Right renal cortex interstitium (tissue), 3 donors: ENCODE measurements at places on chromosomes 13 and 19. TPM values are rescaled to one million over a fixed set of nuclear protein-coding genes. Genes with fewer than 3 reads are reported as not detected.

DNA sequence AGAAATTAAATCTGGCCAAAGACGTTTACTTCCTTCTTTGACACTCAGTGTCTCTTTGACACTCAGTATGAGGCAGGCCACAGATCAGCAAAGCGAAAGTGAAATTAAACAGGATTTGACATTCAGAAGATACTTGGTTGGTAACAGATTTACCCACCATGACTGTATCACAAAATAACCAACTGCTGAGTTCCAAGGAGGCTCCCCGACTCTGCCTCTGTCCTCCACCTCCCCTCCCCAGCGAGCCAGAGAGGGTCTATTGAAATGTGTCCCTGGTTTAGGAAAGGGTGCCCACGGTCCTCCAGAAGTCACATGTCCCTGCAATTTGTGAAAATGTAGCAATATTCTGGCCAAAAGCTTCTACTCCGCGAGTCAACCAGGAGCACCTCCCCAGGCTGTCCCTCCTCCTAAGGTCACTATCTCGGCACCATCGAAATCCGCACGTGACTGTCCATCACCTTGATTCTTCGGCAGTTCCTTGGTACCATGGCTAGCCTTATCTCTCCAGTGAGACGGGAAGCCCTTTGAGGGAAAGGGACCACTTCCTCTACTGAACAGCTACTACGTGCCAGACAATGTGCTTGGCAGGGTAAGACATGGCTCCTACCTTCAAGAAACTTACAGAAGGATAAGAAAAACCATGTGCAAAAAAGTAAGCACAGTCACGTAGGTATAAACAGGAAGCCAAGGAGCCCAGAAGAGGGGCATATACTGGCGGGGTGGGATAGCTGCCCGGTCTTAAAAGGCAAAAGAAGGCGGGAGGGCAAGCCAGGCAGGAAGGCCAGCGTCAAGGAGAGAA is 1.5 kb downstream of the N4BP2L1 start:
- no peak for DNase-seq

GRCh38 chr13:47166336-47166735 is 269.5 kb upstream of the HTR2A start:
- DNase-seq = no peak

- no peak for DNase-seq
Observed at GRCh38 chr13:45811891-45812694, 39.5 kb downstream of the SIAH3 start.

GRCh38 chr13:79847882-79848592 is 367.1 kb downstream of the NDFIP2 start:
- DNase-seq = no peak

DNA sequence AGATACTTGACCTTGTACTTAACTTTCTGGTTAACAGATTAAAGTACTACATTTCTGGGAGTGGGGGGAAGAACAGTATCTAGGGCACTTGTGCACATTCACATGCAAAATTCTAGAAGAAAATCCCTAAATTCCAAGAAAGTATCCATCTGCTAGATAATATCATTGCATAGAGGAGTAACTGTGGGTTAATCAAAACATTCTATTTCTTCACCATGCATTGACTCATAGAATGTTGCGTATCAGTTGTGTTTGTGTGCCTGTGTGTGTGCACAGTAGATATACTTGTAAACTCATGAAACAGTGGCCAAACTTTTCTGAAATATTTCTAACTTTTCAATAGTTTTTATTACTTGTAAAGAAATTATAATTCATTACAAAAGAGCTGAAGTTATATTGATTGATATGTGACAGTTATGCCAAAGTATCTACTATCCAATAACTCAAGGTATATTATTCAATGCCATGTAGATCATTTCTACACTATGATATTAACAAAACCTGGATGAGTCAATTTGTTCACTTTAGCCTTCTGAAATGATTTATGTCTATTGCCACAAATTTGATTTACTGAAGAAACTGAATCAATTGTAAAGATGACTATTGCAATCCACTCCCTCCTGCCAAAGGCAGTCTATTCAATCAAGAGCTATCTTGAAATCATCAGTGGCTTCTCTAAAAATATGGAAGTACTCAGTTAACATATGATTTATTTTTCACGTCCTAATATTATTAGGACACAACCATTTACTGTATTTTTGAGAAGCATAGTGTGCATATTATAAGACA is 756.7 kb upstream of the ARGLU1 start:
- DNase-seq = no peak

DNA sequence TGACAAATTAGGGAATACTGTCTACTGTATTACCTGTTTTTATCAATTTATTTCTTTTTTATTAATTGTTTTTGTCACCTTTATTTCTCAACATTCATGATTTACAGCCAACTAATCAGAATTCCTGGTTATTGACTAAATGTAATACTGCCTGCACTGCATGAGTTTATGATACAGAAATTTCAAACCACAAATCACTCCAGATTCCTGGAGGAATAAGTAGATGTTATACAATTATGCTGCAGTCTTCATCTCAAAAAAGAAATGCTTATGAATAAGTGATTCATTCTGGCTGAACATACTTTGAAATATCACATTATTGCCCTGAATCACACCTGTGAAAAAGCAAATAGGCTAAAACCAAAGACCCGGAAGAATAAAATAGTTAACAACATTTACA is 249.7 kb downstream of the DACH1 start:
- no peak for DNase-seq

GRCh38 chr13:98454389-98454881 is 122.5 kb downstream of the STK24 start:
- no peak for DNase-seq

DNA sequence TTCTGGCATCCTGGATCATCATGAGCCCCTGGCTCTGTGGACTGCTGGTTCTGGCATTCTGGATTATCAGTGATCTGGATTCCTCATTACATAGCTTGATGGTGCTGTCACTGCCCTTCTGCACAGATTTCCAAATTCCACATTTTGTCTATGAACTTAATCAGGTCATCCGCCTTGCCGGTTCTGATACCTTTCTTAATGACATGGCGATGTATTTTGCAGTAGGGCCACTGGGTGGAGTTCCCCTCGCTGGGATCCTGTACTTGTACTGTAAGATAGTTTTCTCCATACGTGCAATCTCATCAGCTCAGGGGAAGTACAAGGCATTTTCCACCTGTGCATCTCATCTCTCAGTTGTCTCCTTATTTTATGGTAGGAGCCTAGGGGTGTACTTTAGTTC is 24.4 kb upstream of the OR7C2 start:
- DNase-seq = no peak

DNA sequence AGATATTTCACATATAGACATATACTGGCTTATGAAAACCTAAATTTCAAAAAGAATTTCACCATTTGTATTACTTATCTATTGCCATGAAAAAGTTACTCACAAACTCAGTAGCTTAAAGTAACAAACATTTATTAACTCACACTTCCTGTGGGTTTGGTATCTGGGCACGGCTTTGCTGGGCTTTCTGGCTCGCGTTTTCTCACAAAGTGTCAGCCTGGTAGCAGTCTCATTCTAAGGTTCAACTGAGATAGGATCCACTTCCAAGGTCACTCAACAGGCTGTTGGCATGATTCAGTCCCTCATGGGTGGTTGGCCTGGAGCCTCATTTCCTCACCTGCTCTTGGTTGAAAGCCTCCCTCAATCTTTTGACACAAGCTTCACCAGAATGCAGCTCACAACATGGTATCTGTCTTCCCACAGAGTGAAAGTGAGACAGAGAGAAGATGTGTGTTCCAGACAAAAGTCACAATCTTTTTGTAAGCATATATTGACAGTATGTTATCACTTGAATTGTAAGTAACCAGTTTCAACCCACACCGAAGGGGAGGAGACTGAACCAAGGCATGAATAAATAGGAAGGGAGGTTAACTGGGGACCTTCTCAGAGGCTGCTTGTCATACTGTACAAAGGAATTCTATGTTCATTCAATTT is 1065.8 kb upstream of the SPRY2 start:
- no peak for DNase-seq

DNA sequence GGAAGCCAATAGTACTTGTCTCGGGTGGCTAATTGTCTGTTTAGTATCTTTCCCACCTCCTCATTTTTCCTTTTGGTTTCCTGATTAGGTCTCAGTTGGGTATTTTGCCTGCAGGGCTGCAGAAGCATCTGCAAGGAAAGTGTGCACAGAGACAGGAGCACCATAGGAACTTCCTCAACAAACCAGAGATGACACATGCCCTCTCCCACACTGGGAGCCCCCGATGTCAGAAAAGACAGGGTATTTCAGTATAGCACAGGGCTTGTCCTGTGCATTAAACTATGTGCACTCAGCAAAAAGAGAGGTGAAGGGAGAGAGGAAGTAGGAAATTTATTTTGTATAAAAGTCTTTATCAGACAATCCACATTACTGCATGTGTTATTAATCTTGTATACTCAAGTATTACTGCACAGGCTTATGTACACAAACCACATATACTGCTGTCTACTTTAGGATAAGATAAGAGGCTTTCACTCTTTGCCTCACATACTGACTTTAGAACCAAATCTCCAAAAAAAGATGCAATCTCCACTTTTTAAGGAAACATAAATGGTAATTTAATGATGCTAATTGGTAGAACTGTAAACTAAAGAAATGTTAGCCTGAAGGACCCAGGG is 501.0 kb downstream of the FOXO1 start:
- DNase-seq = no peak

DNA sequence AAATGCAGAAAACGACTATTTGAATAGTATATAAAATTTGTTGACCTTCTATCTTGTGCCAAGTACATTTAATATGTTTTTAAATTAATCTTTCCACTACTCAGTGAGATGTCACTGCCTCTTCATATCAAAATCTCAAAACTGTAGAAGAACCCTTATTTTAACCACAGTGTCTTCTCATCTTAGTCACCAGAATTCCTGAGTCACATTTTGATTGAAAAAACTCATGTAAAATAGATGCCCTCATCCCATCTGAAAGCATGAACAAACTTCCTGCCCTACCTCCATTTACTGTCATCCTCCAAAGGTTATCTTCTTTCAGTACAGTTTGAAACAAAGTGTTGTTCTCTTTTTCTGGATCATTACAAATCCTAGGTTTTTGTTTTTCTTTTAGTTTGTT is 1215.4 kb downstream of the PCDH9 start:
- DNase-seq = no peak

GRCh38 chr19:15419413-15420025 is 731 bp upstream of the AKAP8L start:
- DNase-seq = no peak

The KLK8 gene
- 1.2 TPM for polyA plus RNA-seq

The ZSWIM9 gene
- 9.5 TPM for polyA plus RNA-seq

The FPR1 gene
- polyA plus RNA-seq = 1.8 TPM

The ZNF492 gene
- polyA plus RNA-seq = 3.0 TPM

The ZNF626 gene
- polyA plus RNA-seq = 25.9 TPM

The FRY gene
- 53.5 TPM for polyA plus RNA-seq

The KRTDAP gene
- polyA plus RNA-seq = 0.86 TPM

The STAP2 gene
- 24.5 TPM for polyA plus RNA-seq

The ZNF112 gene
- polyA plus RNA-seq = 14.3 TPM

The IL4I1 gene
- 3.5 TPM for polyA plus RNA-seq

The ASPDH gene
- polyA plus RNA-seq = 5.5 TPM
